ENCODE measurements at places on chromosomes 1 and 21.
A peak's percentile ranks its signal among the peaks of the same experiment; 100 is the strongest.

- DNase-seq: no peak
Measured at GRCh38 chr1:153610334-153610733, 2.6 kb downstream of the S100A16 start.

- DNase-seq: no peak
Measured at GRCh38 chr1:897226-897625, 26.5 kb upstream of the SAMD11 start.

- no peak for DNase-seq
Measured at GRCh38 chr1:175209493-175209921, 16.9 kb upstream of the KIAA0040 start.

- DNase-seq: no peak
Measured at GRCh38 chr1:61141288-61142042, 59.1 kb downstream of the NFIA start.

DNA sequence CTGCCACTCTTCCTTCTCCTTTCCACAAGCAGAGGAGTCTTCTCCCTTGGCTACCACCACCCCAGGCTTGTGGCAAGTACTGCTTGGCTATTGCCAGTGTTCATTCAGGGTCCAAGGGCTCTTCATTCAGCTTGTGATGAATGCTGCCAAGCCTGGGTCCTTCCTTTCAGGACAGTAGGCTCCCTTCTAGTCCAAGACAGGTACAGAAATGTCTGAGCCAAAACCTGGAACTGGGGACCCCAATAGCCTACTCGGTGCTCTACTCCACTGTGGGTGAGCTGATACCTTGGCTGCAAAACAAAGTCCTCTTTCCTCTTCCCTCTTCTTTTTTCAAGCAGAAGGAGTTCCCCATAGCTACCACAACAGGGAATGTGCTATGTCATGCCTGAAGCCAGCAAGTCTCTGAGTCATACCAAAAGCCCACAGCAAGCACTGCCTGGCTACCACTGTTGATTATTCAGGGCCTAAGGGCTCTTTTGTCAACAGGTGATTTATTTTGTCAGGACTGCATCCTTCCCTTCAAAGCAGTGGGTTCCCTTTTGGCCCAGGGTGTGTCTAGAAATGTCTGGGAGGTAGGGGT, 268.9 kb downstream of the HHAT start:
- no peak for DNase-seq

DNA sequence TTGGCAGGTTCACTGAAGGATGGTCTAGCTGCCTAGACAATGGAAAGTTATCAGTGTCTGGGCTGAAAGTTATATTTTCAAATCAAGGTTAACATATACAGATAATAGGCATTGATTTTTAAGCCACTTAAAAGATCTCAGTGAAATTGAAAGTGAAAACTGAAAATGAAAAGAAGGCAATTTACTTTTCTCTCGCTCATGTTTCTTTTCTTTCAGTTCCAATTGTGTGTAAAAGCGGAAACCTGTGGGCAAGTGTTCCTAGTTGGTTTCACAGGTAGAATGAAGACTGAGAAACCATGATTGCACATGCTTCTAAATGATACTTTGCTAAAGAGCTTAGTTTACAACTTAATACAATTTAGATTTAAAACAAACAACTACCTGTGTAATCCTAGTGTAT, 383.7 kb downstream of the ZP4 start:
- DNase-seq: no peak

GRCh38 chr1:15947382-15948090, 28.4 kb downstream of the ZBTB17 start:
- DNase-seq: no peak

GRCh38 chr1:65235867-65236805, 73.2 kb upstream of the DNAJC6 start:
- DNase-seq: no peak

- no peak for DNase-seq
Measured at GRCh38 chr1:2109581-2110021, 59.4 kb downstream of the PRKCZ start.

DNA sequence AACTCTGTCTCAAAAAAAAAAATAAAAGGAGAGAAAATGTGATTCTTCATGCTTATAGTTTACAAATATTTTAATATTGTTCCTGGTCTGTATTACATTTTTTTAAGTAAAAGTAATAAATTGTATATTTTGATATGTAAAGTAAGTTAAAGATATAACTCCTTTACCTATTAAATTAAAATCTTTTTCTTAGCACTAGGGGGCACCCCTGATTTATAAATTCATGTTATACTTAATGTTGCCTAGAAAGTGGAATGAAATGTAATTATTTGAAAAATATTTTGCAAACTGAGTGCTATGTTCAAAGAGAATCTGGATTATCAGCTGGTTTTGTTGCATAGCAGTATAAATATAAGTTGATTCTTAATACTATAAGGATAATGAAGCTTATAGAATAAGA, 49.2 kb downstream of the RALGPS2 start:
- DNase-seq: no peak

- no peak for DNase-seq
Measured at GRCh38 chr1:178230881-178231409, 137.0 kb downstream of the RASAL2 start.

- no peak for DNase-seq
Measured at GRCh38 chr1:67773462-67773861, 59.8 kb downstream of the GNG12 start.

- no peak for DNase-seq
Measured at GRCh38 chr1:159076438-159077119, at the start of gene AIM2. TSS of gene AIM2 (minus strand) at chr1:159076766. CDS start at chr1:159073499, 3,267 bp downstream.

- peak; percentile 68 for DNase-seq
Measured at GRCh38 chr1:182588500-182589396, at the start of gene RNASEL. TSS of gene RNASEL (minus strand) at chr1:182589256. CDS start at chr1:182586806, 2,450 bp downstream.

GRCh38 chr1:44723496-44724295, 7.3 kb downstream of the RNU5D-1 start:
- no peak for DNase-seq

GRCh38 chr21:32604464-32604863, 7.7 kb downstream of the CFAP298 start:
- DNase-seq: peak; percentile 78

DNA sequence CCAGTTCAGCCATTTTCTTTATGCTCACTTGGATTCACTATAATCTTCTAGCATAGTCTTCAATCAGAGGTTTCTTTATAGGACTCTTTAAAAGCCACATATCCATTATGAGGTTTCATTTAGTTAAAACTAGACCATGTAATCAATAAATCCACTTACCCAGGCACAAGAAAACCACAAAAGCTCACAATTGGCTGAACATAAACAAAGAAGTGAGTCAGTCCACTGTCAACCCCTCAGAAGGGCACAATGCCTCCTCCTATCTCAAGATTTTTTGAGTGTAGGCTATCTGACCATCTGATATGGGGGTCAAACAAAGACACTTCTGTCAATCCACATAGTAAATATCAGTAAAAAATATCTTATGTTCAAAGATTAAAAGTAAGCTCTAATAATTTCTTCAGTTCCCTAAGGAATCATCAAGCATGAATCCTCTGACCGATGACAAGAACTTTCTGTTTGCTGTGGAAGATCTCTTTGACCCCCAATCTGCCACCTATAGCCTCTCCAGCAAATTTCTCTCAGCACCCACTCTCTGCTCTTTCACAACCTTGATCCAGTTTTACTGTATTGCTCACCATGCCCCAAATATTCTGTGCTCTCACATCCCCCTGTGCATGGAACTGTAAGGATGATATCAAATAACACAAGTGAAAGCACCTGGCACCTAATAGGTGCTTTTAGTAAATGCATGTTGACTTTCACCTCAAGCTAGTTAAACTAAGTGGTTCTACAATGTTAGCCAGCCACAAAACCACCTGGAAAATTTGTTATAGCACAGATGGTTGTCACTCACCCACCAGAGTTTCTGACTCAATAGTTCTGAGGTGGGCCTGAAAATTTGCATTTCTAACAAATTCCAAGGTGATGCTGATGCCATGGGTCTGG, 16.7 kb downstream of the RAB3B start:
- no peak for DNase-seq

Data from H1 (cell line).